Thymus (tissue), 14 donors: ENCODE measurements at places on chromosomes 5 and 9.

- no peak for DNase-seq
These were observed 94.6 kb upstream of the IGFBPL1 start for GRCh38 chr9:38518826-38519225.

DNA sequence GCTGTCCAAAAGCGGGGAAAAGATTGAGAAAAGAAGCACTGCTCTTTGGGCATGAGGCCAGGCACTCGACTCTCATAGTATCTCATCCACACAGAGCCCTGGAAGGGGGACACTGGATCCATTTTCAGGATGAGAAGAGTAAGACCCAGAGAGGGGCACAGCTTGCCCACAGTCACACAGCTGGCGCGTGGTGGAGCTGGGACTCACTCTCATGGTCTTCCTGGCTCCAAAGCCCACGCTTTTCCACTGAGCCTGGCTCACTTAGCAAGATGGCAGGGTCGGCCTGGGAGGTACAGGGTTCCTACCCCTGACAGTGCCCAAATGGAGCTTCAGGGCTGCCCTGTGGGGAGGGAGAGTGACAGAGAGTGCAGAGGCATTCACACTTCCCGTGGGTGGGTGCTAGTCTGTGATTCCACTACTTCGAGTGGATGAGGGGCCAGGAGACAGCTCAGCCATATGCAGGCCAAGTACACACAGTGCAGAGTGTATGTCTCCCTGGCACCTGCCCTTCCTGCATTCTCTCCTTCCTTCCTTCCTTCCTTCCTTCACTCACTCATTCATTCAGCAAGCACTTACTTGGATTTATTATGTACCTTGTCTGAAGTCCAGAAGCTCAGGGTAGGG lies 18.3 kb upstream of the IGFBPL1 start:
- no peak for DNase-seq

DNA sequence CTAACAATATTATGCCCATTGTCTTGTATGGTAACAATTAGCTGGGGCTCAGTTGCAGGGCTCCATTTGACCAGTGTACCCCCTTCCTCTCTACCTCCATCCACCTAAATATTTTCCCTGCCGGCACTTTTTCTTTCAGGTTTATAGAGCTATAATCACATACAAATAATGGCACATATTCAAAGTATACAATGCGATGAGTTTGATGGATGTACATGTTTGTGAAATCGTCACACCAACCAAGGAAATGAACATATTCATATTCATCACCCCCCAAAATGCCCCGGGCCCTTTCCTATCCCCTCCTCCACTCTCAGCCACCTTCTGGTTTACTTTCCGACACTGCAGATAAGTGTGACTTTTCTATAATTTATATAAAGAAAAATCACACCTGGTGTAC lies 351.5 kb downstream of the GADD45G start:
- no peak for DNase-seq

DNA sequence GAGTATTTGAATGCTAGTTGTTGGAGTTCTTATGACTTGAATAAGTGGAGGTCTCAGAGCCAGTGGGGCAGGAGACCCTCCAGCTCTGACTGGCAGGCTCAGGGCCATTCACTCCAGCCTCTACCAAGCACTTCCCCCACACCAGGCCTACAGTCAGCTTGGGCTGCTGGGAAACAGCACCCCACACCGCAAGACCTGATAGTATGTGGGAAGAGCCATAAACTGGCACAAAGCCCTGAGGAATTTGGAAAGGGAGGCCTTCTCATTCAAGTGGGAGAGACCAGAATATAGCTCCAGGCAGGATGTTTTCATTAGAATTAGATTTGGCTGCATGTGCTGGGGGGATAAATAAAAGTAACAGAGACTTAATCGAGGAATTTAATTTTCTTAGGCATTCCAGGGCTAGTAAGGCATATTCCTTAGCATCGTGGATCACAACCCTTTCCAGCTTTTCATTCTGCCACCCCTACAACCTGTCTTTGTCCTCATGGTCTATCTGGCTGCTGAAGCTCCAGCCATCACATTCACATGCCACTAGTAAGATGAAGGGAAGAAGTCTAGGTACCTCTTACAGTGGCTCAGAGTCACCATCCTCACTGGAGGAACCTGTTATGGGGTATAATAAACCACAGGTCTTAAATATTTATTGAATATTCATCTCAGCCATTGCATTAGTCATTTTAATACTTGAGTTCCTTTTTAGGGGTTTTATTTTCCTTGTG lies 47.5 kb downstream of the TMOD1 start:
- no peak for DNase-seq

DNA sequence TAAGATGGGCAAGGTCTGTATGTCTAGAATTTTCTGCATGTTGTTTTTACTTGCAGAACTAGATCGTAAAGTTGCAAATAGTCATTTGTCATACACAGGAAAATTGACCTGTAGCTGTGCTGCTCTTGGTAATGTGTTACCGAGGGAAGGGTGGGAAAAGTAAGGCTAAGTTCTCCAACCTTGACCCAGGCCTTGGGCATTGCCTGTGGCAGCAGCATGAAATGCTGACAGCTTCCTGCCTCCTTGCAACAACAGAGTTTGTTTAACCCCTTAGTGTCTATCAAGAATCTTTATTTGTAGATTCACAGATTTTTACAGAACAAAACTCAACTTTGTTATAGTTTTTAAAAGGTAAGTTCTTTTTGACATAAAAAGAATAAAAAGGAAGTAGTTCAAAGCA lies 48.3 kb downstream of the ERCC6L2 start:
- no peak for DNase-seq

DNA sequence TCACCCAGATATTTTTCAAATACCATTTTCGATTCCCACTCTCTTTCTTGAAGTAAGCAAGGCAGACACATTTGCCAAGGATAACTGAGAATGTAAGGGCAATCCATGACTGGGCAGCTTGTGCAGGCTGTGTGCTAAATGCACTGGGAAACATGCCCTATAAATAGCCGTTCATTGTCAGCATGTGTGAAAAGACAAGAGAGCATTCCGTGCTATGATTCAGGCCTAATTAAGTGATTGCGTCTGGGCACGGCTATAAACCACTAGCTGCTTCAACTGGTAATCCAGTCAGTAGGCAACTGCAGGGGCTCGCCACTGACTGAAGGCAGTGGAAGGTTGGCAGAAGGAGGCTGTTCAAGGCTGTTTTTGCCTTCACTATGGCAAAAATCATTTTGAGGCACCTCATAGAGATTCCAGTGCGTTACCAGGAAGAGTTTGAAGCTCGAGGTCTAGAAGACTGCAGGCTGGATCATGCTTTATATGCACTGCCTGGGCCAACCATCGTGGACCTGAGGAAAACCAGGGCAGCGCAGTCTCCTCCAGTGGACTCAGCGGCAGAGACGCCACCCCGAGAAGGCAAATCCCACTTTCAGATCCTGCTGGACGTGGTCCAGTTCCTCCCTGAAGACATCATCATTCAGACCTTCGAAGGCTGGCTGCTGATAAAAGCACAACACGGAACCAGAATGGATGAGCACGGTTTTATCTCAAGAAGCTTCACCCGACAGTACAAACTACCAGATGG lies at the start of gene HSPB3:
Gene HSPB3, plus strand, starts transcription at position 287 of the 745 bp plus-strand sequence. Its CDS starts 91 bp downstream, at position 378.
- no peak for DNase-seq

GRCh38 chr9:71562140-71562539 lies 206.2 kb downstream of the CEMIP2 start:
- no peak for DNase-seq

GRCh38 chr5:35161652-35162273 lies 68.5 kb downstream of the PRLR start:
- no peak for DNase-seq

DNA sequence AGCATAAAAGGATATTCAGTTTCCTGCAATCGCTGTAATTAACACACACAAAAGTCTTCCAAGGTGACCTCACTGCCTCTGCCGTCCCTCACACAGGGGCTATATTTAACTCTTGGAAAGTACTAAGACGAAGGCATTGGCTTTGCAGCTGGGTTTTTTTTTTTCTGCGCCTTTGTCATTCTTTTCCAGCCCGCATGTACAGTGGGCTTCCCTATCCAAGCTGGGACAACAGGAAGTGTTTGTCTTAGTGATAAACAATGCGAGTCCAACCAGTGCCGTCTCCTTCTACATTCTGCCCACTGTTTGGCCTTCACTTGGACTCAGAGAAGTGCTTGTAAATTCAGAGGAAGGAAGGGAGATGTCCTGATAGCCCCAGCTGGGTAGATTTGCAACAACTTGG lies 17.6 kb downstream of the AFAP1L1 start:
- no peak for DNase-seq

DNA sequence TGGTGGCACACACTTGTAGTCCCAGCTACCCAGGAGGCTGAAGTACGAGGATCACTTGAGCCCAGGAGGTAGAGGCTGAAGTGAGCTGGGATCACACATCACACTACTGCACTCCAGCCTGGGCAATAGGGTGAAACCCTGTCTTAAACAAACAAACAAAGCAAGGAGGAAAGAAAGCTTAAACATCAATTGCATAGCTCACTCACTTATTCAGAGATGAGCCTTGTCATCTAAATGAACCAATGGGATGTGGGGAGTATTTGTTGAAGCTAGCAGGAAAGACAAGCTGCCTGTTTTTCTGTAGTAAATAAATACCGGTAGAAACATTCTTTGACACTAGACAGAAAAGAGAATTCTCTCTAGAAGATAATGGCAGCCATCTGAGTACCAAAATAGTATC lies 161.0 kb upstream of the SLC12A2 start:
- no peak for DNase-seq

GRCh38 chr5:56095579-56096102 lies 100.9 kb upstream of the IL6ST start:
- DNase-seq = no peak

- DNase-seq = no peak
These were observed 120.7 kb upstream of the APC start for GRCh38 chr5:112616812-112617547.

- DNase-seq = no peak
These were observed 21.3 kb downstream of the WNK2 start for GRCh38 chr9:93205045-93205768.
